Fibroblast of skin of scalp (primary cell): ENCODE measurements at places on chromosomes 2 and 18.

DNA sequence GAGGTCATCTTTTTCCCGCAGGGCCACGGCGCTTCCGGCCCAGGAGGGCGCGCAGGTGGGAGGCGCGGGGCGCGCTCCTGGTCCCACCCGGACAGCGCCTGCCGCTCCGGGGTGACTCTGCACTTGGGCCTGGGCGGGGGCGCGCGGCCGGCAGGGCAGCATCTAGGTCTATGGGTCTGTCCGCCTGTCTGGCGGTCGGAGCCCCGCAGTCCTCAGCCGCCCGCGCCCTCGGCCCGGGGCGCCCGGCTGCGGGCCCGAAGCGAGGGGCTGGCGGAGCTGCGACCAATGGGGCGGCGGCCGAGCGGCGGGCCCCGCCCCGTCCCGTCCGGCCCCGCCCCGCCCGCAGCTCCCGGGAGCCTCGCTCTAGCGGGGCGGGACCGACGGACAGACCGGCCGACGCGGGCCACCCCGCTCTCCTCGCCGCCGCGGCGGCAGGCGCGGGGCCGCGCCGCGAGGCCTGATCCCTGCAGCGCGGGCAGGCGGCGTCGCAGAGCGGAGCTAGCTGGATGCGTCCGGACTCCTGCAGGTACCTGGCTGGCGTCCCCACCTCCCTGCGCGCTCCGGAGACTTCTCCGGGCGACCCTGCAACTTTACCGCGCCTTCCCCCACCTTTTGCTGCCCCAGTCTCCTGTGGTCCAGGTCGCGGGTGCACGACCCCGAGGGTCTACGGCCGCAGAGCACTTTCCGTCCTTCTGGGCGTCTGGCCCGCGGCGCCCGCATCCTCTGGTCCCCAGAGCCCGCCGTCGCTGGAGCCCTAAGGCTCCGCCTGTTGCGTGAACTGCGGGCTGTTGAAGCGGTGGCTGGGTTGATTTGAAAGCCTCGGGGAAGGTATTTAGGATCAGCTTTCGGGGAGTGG lies at the start of gene KCNS3:
KCNS3 (plus strand) TSS at position 387 of the 856 bp plus-strand sequence. CDS start 52,342 bp downstream, outside the sequence.
- peak; percentile 45 for DNase-seq

GRCh38 chr2:3302751-3303582 lies 74.7 kb downstream of the EIPR1 start:
- no peak for DNase-seq

DNA sequence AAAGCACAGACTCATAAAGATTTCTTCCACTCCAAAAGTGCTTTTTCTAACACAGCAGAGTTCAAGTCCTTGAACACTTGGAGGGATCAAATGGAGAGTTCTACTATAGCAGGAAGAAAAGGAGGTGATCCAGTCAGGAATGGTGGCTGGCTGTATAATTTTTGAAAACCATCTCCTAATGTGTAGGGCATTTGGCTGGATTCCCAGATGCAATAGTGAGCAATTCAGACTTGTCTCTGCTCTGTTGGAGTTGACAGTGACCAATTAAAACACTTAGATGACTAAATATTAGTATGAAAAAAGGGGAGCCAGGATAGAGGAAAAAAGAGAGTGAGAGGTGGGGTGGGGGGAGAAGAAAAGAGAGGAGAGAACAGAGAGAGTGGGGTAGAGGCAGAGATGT lies 5.3 kb upstream of the G6PC2 start:
- DNase-seq: peak; percentile 27

DNA sequence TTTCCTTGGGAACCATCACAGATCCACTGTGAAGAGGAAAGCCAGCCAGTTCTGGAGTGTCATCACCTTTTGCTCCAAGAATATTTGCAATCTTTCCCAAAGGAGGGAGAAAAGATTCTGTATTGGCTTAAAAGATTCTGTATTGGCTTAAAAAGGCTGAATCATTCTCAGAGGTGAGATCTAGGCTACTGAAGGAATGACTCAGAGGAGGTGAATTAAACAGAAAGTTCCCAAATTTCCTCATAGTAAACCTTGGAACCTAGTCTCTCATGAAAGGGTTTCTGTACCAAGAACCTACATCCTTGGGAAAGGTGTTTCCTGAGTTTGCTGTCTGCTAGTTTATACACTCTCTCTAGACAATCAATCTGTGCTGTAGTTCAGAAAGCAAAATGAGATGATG lies 34.1 kb upstream of the GRB14 start:
- no peak for DNase-seq

- DNase-seq: no peak
Measured at GRCh38 chr2:20175931-20176330, 49.0 kb downstream of the SDC1 start.

GRCh38 chr2:96866986-96867755 lies 2.7 kb downstream of the SEMA4C start:
- no peak for DNase-seq

GRCh38 chr18:35573531-35573930 lies 8.0 kb upstream of the GALNT1 start:
- no peak for DNase-seq

- DNase-seq: peak; percentile 15
Measured at GRCh38 chr2:13193075-13193474, 476.3 kb downstream of the TRIB2 start.

DNA sequence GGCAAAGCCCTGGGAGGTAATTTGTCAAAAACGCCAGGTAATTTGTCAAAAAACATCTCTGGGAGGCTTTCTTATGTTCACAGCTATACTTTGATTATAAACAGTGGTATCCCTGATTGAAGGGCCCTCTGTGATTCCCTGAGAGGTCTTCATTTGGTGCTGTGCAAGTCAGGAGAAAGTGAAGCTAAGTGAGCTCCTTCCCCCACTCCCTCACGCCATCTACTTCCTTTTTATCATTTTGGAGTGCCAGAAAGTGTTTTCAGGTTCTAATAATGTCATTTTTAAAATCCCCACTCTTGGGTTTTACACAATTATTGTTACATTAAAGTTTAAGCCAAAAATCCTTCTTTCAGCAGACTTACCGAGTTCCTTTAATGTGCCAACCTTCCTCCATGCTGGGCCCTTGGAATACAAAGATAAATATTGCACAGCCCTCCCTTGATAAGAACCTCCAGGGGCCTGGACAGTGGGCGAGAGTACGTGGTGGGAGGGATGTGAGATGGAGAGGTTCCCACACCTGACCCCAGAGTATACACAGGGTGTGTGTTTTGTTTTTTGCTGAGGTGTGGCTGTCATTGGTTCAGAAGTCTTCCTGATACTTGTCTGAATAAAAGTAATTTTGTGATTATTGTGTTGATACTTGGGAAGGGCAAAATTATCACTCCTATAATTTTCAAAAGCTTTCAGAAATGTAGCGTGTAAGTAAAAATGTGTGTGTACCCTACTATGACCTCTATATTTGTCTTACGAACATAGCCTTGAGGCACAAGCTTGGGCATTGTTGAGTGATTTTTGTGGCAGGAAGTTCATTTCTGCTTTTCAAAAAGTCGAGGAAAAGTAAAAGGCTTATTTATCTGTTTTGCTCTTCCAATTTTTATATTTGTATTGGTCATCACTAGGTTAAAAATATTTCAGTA lies 8.2 kb downstream of the MAPRE2 start:
- no peak for DNase-seq

GRCh38 chr2:227320305-227321094 lies 4.6 kb upstream of the MFF start:
- DNase-seq: no peak

DNA sequence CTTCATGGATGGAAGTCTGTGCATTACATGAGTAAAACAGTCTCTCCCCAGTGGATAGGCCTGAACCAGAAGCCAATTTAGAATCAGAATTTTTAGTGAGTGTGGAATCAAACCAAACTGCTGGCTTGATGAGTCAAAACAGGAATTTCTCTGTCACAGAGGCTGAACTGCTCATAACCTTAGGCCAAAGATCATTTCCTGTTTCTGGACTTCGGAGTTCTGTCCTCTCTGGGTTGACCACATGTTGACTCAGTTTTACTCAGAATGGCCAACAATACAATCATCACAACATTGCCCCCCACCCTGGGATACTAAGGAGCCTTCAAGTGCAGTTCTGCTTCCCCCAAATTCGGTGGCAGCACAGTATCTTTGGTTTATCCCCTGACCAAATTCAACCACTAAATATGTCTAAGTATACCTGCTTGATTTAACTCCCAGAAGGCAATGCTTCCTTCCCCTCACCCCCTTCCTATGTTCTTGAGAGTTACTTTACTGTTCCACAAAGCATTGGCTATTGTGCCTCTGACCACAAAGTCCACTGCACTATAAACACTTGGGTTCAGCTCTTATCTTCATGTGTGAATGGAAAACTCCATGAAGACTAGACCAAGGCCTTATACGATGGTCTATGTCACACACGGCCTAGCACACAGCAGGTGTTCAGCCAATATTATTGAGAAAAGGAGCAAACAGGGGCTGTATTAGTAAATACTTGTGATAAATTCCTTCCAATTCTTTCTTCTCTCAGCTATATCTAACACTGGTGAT lies 67.8 kb downstream of the NXPH2 start:
- DNase-seq: no peak

- DNase-seq: no peak
Measured at GRCh38 chr2:169711751-169712509, 17.7 kb downstream of the PHOSPHO2 start.
